ENCODE measurements at places on chromosomes 4 and X.
A peak's percentile ranks its signal among the peaks of the same experiment; 100 is the strongest.

- no peak for DNase-seq
Observed at GRCh38 chr4:108209489-108209888, 40.8 kb upstream of the LEF1 start.

DNA sequence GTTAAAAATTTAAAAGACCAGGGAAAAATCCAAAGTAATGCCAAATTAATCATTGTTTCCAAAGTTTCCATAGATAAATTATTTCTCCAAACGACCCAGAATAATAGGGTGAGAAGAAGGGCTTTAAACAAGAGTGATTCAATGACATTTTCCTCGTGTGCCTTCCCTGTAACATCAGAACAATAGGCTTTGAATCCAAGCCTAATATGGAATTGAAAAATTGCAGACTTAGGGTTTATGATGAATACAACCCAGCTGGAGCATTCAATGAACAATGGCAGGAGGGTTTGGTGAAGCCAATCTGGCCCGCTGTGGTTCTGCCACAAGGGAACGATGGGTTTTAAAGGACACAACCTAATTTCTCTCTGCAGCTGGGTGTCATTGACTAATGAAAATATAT lies 94.2 kb downstream of the CBLL2 start:
- DNase-seq, result no peak

- DNase-seq, result no peak
Observed at GRCh38 chr4:70836081-70836480, 3.6 kb downstream of the GRSF1 start.

DNA sequence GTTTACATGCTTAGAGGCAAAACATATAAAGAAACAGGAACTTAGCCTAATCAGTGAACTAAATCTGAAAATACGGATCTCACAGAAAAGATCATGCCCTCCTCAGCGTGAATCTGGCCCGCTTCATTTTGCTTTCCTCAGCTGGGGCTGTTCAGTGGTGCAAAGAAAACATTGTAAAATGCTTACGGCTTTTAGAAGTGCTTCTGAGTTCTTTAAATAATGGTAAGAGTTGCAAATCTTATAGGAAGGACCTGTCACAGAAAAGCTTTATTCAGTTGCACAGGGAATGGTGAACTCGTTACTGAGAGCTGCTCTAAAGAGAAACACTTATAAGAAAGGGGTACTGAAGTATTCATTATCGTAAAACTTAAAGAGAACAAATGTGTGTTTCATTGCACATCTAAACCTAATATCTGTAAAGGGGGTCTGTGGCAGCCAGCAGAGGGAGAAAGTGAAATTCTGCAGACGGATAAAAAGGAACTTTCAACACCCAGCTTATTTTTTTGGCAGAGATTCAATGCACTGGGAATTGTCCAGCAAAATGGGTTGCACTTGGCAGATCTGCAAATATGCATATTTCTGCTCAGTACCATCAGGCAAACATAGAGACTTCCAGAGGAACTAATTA lies 139.2 kb upstream of the ANK2 start:
- no peak for DNase-seq

DNA sequence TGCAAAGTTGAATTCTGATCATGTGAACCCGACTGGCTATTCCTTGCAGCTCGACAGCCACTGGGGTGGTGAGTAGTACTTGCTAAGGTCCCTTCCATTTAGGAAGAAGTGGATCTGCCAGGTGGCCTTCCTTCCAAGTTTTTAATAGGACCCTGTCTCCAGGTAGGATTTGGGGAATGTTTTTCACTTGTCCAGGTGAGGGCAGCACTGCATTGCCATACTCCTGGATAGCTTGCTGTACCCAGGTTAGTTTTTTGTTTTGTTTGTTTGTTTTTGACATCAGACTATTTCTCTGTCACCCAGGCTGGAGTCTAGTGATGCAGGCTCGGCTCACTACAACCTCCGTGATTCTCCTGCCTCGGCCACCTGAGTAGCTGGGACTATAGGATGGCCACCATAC lies 29.8 kb downstream of the SAGE1 start:
- peak; percentile 1 for DNase-seq

DNA sequence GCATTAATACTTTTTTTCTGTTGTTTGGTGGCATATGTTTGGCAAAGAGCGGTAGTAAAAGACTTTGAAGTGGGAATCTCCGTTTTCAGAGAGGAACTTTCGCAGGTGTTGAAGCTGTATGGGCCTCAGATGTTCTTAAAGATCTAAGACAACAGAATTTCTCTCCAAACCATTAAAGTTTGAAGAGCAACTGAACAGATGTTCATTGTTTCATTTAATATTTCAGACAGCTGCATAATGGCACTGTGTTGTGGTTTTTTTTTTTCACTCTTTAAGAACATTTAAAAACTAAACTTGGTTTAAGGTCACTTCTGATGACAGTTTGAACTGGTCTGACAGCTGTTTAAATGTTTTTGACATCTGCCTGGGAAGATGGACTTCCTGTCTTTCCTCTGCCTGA lies 882.7 kb upstream of the PCDH10 start:
- DNase-seq, result no peak

GRCh38 chr4:107685740-107686139 lies 34.3 kb downstream of the PAPSS1 start:
- no peak for DNase-seq

DNA sequence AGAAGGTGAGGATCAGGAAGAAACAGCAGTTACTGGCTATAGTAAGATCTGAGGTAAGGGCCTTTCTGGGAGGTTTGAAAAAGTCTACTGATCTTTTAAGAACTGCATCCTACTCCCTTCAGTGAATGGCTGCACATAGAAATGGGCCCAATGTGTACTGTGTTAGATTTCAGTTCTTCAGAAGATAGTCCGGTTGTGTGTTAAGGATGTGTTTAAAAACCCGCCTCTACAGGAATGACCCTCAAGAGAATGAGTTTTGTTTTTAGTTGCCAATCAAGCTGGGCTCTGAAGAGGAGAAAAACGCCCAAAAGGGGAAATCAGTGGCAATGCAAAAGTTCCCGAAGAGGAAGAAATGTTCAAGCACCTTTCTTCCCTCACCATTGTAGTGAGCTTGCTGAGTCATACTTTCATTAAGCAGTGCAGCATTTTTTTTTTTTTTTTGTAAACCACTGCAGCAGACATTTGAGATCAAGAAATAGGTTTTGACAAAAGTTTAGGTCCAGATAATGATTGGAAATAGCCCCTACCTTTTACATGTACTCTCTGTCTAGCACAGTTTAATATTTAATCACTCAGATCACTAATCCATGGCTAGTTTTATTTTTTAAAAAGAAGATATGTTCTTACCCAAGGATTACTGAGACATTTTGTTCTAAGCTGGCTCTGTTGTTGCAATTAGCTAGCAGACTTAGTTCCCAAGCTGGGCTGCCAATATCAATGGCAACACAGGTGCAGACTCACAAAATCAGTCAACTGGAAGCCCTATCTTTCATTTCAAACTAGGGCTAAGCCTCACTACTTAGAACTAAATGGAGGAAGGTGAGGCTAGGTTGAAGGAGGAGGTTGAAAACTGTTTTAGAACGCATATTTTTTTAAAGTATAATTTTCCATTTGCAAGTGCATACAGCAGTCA lies 7.0 kb upstream of the TRPC5OS start:
- no peak for DNase-seq

DNA sequence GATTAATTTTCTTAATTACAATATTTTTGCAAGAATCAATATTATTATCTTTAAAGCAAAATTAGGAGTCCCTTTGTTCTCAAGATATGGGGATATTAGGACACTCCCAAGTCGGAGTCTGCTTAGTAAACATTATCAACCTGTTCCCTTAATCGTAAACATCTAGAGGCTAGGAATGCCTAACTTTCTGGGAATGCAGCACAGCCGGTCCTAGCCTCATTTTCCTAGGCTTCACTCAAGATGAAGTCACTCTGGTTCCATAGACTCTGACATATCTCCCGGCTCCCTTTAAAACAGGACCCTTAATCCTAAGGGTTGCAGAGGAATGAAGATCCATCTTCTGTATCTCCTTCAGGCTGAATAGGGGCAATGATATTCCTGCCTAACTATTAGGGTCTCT lies 367.6 kb downstream of the GPM6A start:
- no peak for DNase-seq

DNA sequence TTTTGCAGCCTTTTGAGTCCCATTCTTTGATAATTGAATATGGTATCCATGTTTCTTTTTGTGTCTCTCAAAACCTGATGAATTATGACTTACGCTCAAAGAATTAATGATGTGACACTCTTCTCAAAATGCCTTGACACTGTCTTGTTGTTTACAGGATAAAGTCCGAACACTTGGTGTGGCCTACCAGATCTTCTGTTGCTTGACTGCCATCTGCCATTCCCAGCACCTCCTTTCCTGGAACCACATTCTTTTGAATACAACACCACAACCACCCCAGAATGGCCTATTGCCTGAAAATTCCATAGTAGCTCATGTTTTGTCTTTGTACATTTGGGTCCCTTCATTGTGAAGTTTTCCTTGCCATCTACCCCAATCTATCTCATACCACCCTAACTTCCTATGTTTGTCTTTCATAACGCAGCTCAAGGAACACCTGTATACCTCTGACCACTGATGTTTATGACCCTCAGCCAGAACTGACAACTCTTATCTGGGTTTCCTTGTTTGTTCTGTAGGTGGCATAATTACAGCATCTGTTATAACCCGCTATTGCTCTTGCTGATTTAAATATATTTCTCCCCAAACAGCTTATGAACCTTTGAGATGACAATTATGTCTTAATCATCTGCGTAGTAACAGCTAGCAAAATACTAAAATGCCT lies 991.3 kb downstream of the RAB28 start:
- no peak for DNase-seq

DNA sequence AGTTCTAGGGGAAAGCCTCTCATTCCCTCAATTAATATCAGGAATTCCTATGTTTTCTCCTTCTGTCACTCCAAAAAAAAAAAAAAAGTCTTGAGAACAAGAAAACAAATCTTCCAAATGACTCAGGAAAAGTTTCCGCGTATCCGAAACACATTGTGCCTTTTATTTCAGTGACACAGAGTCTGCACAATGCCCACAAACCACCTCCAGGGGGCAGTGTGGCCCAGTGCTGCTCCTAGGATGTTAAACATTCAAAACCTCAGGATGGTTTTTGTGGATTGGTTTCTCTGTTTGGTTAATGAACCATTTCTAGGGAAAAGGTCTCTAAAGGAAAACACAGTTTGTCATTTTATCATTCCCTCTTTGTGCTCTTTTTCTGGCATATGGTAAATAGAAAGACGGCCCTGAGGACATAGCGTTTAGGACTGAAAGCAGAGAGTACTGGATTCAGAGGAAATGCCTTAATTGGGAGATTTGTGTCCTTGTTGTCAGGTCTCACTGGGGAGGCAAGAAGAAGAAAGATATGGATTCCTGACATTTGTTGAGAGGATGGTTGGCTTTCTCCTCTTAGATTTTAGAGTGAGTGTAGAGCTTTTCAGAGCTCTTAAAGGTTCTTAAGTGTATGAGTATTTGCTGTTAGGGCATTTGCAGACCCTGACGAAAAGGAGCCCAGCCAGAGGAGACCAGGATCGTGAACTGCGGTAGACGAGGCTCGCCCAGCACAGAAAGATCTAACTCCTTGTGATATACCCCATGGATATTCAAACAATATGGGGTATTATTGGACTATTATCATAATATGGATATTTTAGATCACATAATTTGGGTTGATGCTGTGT lies 65.7 kb upstream of the MAP9 start:
- DNase-seq, result peak; percentile 58

DNA sequence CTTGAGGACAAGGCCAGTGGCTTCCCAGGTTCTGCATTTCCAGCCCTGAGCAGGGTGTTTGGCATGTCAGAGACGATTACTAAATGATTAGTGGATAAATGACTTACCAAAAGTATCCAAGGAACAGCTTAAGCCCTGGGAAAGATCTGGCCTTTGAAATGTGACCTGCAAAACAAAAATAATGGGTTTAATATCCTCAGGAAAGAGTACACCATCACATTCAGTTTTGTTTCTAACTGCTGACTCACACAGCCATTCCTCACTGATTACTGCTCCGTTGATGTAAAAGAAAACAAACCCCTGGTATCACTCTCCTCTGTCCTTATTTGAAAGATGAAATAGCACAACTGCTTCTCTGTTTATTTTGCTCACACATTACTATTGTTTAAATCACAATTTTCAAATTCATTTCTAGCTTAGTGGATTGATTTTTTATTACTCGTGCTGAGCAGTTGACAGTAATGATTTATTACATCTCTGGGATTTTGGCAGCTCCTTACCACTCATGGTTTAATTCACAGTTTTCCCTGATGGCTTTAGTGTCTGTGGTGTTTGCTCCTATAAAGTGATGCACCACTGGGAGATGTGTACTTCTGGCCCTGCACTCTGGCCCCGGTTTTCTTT lies 117.0 kb downstream of the CBLL2 start:
- no peak for DNase-seq

- peak; percentile 1 for DNase-seq
Observed at GRCh38 chrX:17674601-17675000, 62.7 kb upstream of the SCML1 start.

DNA sequence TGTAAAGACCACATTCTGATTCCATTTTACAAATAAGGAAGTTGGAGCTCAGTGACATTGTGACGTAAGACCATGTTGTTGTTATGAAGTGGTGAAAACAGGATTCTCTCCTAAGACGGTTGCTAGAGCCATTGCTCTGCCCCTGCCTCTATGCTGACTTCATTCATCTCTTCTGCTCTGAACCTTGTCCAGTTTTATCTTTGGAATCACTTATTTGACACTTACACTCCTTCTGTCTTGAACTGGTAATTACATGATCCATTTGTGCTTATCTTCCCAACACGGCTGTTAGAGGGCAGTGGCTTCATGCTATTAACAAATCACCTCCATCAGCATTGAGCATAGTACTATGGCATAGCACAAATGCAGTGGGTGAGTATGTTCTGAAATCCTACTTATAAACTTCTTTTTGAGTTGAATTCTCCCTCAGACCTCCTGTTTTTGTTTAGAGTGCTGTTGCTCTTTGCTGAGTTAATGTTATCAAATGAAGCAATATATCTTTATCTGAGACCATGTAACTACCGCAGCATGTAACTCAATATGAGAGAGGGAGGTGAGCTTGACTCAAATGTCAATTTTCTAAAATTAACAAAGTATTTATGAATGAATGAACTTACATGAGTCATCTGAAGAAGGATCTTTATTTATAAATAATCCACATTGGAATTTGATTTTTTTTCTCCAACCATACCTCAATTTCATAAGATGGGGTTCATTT lies 177.8 kb downstream of the RASL11B start:
- no peak for DNase-seq

DNA sequence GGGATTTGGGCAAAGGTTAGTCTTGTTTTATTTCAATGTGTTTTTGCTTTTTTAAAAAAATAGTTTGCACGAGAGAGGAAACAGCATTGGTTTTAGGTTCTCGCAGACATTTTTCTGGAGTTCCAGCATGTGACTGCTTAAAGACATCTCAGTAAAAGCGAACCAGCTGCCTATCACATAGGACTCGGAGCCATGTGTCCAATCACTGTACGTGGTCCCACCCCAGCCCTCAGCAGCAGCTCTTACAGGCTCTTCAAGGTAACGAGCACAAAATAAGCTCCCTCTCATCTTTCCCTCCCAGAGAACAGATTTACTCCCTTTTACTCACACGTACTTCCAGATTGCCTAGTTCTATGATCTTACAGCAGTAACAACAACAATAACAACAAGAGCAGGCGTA lies 68.7 kb downstream of the MCF2 start:
- no peak for DNase-seq

All from LoVo (cell line).